ENCODE measurements at places on chromosomes 6 and 20. TPM values are rescaled to one million over a fixed set of nuclear protein-coding genes. Genes with fewer than 3 reads are reported as not detected.

DNA sequence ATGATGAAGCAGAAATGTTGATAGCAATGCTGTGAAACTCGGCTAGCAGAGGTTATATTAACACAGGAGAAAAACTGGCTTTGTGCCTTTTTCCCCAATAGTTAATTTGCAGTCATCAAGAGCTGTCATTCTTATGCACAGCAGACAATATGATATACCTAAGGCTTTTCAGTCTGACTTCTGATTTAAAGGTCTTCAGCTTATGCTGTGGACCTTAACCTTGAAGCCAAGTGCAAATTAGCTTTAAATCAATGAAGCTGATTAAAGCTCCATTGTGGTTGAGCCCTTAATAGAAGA, 171.6 kb upstream of the ID4 start:
- no peak for DNase-seq

DNA sequence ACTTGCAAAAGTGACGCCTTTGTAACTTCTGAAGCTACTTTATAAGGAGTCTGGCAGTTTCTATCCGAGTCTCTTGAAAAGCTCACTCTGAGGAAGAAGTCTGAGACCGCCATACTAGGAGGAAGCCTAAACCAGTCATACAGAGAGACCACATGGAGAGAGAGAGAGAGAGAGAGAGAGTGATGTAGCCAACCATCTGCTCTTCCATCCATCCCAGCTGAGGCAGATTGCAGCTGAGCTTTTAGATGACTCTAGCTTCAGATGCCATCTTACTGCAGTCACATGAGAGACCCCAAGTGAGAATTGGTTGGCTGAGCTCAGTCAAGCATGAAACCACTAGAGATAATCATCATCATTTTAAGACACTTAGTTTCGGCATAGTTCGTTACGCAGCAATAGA, 15.0 kb upstream of the DTNBP1 start:
- no peak for DNase-seq

DNA sequence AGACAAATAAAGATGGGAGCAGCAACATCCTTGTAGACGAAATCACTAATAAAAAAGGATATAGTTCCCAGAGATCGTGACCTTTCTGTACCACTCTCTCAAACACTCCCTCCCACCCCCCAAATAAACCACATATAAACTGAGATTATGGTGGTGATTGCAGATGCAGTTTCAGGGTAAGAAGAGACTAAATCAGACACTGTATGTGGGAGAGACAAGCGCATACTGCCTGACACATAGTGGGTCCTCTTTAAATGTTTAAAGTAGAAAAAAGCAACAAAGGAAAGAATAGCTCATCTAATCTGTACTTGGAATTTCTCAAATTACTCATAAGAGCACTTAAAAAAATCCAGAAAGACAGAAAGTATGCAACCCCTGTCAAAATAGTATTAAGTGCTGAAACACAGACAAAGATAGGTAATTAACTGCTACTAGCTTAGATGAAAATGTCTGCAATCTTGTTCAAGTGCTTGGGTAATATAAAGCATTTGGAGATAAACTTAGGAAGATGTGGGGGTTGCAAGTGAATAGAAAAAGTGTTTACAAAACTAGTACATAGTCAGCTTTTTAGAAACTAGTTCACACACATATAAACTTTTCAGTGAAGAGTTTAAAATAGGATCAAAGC, 151.6 kb downstream of the BACH2 start:
- no peak for DNase-seq

- no peak for DNase-seq
Measured at GRCh38 chr20:11702721-11703518, 214.8 kb upstream of the BTBD3 start.

DNA sequence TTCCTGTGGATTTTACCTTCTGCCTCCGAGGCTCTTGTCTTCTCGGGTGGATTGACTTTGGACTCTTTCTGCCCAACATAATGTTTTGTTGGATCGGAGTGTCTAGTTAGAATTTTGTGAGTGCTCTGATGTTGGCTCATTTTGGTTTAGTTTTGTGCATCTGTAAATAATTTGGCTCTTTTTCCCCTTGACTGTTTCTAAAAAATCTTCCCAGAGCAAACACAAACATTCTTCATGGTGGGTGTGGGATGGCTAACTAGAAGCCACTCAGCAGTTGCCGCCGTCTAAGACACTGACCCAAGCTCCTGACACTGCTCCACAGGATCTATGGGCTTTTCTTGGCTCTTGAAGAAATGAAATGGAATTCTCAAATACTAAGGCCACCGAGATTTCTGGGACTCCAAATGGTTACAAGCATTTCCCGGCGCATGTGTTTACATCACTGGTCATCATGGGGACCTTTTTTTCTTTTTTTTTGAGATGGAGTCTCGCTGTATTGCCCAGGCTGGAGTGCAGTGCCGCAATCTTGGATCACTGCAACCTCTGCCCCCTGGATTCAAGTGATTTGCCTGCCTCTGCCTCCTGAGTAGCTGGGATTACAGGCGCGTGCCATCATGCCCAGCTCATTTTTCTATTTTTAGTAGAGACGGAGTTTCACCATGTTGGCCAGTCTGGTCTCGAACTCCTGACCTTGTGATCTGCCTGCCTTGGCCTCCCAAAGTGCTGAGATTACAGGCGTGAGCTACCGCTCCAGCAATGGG, 92.0 kb upstream of the FRMD1 start:
- DNase-seq, result no peak

The COL10A1 gene
- polyA plus RNA-seq, result 5.1 TPM

DNA sequence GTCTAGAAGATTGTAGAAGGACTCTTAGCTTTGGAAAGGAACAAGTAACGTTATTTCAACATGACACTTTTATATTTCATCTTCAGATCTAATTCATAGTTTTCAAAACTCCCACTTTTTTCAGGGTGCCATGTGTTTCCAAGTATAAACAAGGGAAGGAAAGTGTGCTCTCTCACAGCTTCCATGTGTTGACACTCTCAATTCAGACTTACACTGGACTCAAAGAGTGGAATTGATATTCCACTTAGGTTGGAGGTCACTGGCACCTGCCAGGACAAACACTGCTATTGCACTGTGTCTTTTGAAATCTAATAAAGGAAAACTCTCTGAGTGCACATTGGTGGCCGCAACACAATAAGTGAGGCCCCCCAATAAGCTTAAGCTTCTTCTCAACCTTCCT, 22.5 kb upstream of the SAMD3 start:
- no peak for DNase-seq

The MCHR2 gene
- not detected for polyA plus RNA-seq

GRCh38 chr6:118501765-118502164, 46.3 kb upstream of the PLN start:
- no peak for DNase-seq

GRCh38 chr6:16635810-16636602, 125.3 kb downstream of the ATXN1 start:
- no peak for DNase-seq

DNA sequence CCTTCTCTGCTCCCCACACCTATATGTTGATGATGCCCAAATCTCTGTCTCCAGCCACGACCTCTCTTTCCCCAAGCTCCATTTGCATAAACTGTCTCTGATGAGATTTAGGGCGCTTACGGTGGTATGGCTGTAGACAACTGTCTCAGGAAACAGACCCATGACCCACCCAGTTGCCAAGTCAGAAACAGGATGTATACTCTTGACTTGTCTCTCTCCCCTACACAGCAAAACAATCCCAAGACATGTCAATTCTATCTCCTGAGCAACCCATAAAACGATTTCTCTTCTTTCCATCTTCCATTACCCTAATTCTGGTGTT, 13.9 kb downstream of the GNL1 start:
- DNase-seq, result no peak

- no peak for DNase-seq
Measured at GRCh38 chr6:14707971-14708465, 537.9 kb upstream of the JARID2 start.

The CCDC167 gene
- polyA plus RNA-seq, result 49.1 TPM

The NAA20 gene
- polyA plus RNA-seq, result 85.0 TPM

The TUBB2A gene
- 169 TPM for polyA plus RNA-seq

DNA sequence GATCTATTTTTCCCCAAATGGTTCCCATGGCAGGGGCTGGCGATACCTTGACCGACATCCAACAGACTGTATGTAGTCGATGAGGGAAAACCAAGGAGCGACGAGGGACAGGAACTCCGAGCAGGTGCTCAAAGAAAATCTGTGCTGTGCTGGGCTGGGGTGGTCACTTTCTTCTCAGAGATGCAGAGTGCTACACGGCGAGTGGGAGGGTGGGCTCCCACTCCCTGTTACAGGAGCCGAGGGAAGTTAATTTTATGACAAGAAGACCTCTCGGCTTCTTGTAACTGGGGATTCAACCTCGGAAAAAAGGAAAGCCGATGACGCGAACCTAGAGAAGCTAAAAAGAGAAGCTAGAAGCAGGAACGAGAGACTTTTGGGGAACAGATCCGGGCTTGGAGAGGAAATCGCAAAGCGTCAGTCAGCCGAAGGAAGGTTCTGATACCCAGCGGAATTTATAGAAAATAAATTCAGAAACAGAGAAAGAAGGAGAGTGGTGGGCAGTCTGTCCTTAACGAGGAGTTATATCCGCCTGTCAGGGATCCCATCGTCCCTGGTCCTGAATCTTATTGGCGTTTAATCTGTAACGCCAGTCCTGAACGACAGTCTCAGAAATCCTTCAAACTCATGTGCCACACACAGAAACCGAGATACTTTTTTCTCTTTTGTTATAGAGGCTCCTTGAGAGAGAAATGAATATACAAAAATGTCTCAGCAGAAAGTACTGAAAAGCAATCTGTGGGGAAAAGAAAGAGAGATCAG, 84.6 kb upstream of the ZNF322 start:
- DNase-seq, result peak; percentile 10

DNA sequence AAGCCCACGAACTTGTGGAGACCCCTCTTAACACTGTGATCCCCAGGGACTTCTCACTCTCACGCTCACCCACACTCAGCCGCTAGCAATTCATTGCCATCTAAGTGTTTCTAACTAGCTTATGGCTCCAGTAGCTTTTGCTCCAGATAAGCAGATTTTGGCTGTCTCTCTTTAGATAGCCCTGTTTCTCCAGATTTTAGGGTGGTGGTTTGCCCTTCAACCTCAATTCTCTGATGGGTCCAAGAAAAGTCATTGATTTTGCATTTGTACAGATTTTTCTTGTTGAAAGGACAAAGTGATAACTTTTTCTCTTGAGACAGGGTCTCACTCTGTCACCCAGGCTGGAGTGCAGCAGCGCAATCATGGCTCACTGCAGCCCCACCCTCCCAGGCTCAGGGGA, 41.2 kb downstream of the NR2E1 start:
- no peak for DNase-seq

GRCh38 chr6:92174398-92175073, 1244.8 kb downstream of the EPHA7 start:
- DNase-seq, result no peak

The BICRAL gene
- polyA plus RNA-seq, result 6.6 TPM

GRCh38 chr6:13351271-13351670, 22.9 kb upstream of the TBC1D7 start:
- DNase-seq, result no peak
